ENCODE measurements at places on chromosomes 5 and 9. TPM values are rescaled to one million over a fixed set of nuclear protein-coding genes. Genes with fewer than 3 reads are reported as not detected.

GRCh38 chr5:40675396-40676133 lies 4.2 kb upstream of the PTGER4 start:
- H3K27me3 ChIP-seq: no peaks in the 10 kb centered on the region
- H3K4me1 ChIP-seq: peaks cover 42% of the 10 kb centered on the region
- no peak overlapping the region for H3K4me3 ChIP-seq
- no peak for DNase-seq
- H3K36me3 ChIP-seq: no peaks in the 10 kb centered on the region

TMEM267 gene
- 36.6 TPM for total RNA-seq

DNA sequence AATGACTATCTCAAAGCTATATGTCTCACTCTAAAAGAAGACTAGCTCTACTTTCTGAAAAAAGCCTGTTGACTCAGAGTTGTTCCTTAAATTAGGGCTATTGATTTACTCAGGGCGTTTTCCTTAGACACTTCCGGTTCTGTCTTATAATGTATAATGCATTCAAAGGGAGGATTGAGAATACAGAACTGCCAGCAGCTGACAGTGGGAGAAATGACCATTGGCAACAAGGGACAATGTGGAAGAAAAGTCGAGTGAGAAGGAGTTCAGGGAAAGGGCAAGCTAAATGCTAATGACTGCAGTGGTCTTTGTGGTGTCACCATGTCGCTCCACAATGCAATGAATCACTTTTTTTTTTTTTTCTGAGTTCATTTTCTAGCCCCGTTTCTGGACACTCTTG lies 65.7 kb upstream of the ANKH start:
- DNase-seq: no peak
- peaks cover 3% of the 10 kb centered on the region for H3K27me3 ChIP-seq
- H3K4me3 ChIP-seq: no peak overlapping the region

DNA sequence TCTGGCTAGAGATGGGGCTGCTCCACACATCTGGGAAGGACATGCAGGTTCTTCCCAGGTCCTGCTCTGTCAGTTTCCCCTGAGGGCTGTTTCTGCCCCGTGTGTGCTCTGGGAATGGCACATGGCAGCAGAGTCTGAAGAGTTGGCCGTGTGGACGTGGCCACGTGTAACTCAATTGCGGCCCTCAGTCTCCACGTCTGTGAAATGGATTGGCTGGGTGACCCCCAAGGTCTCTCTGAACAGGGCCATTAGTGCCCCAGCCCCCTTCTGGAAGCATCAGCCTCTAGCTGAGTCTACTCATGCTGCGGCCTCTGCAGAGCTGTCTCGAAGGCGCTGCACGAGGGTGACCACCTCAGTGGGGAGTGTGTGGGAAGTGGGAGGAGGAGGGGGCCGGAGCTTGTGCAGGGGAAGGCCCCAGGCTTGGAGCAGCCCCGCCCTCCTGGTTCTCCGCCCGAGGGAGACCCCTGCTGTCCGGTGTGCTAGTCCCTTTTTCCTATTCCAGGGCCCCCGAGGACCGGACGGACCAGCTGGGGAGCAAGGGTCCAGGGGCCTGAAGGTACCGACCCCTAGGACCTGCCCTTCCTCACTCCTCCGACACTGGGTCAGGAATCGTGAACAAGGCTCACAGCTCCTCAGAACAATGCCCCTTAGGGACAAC lies 58.9 kb upstream of the ORM1 start:
- H3K4me3 ChIP-seq: no peak overlapping the region
- peaks cover 13% of the 10 kb centered on the region for H3K36me3 ChIP-seq
- H3K27me3 ChIP-seq: no peaks in the 10 kb centered on the region
- H3K4me1 ChIP-seq: no peaks in the 10 kb centered on the region
- no peak for DNase-seq

GZMA gene
- not detected for total RNA-seq

GRCh38 chr9:89418882-89419640 lies 78.9 kb downstream of the SEMA4D start:
- H3K4me1 ChIP-seq: peaks cover 21% of the 10 kb centered on the region
- H3K36me3 ChIP-seq: no peaks in the 10 kb centered on the region
- no peaks in the 10 kb centered on the region for H3K27me3 ChIP-seq
- H3K27ac ChIP-seq: no peak overlapping the region

DNA sequence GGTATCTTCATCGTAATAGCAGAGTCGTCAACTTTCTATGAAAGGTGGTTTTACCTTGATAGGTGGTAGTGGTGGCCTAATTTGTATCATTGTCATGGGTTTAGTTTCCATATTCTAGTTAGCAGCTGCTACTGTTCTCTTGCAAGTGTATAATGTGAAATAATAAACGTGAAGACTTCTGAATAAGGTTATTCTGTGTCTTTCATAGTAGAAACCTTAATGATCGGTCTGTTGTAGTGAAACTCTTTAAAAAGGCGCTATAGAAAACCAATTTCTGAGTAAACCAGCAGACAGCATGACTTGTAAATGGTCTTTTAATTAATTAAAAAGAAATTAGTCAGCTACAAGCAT lies 1.6 kb downstream of the SET start:
- H3K4me3 ChIP-seq: peak overlapping the region; percentile 95
- H3K36me3 ChIP-seq: peaks cover 21% of the 10 kb centered on the region
- no peak for DNase-seq
- H3K27ac ChIP-seq: peak overlapping the region; percentile 93
- H3K4me1 ChIP-seq: peaks cover 23% of the 10 kb centered on the region
- no peaks in the 10 kb centered on the region for H3K27me3 ChIP-seq

GRCh38 chr9:137176302-137177182 lies 4.7 kb upstream of the TMEM210 start:
- H3K4me3 ChIP-seq: no peak overlapping the region
- H3K27ac ChIP-seq: no peak overlapping the region
- no peaks in the 10 kb centered on the region for H3K4me1 ChIP-seq
- no peaks in the 10 kb centered on the region for H3K27me3 ChIP-seq
- no peak for DNase-seq

DNA sequence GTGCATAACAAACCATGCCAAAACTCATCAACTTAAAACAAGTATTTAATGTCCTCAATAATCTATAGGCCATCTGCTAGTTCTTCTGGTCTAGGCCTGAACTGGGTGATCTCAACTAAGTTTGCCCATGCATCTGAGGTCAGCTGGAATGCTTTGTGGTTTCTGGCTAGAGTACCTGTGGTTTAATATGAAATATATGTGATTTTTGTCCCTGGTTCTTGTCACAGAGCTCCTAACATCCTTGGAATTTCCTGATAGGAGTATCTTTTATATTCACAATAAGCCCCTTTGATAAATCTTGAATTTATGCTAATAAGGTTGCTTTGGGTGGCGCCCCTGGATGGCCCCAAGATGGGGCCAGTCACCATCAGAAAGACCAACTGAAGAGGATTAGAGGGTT lies 535.9 kb downstream of the DNAH5 start:
- H3K27me3 ChIP-seq: no peaks in the 10 kb centered on the region
- H3K36me3 ChIP-seq: no peaks in the 10 kb centered on the region
- H3K27ac ChIP-seq: no peak overlapping the region
- no peaks in the 10 kb centered on the region for H3K4me1 ChIP-seq

- H3K27me3 ChIP-seq: no peaks in the 10 kb centered on the region
- H3K36me3 ChIP-seq: peaks cover 2% of the 10 kb centered on the region
- no peak overlapping the region for H3K4me3 ChIP-seq
- DNase-seq: no peak
- peaks cover 9% of the 10 kb centered on the region for H3K4me1 ChIP-seq
- no peak overlapping the region for H3K27ac ChIP-seq
Measured at GRCh38 chr5:142918959-142919635, 148.9 kb downstream of the ARHGAP26 start.

GRCh38 chr5:118531276-118531675 lies 457.1 kb downstream of the DTWD2 start:
- no peaks in the 10 kb centered on the region for H3K36me3 ChIP-seq
- peaks cover 14% of the 10 kb centered on the region for H3K4me1 ChIP-seq
- no peak for DNase-seq
- peaks cover 9% of the 10 kb centered on the region for H3K27me3 ChIP-seq

GRCh38 chr9:96258967-96259366 lies 43.0 kb downstream of the HSD17B3 start:
- peaks cover 6% of the 10 kb centered on the region for H3K4me1 ChIP-seq
- no peak overlapping the region for H3K27ac ChIP-seq
- H3K36me3 ChIP-seq: no peaks in the 10 kb centered on the region
- no peak overlapping the region for H3K4me3 ChIP-seq
